ENCODE measurements at places on chromosomes 7 and 10.
A peak's percentile ranks its signal among the peaks of the same experiment; 100 is the strongest.

DNA sequence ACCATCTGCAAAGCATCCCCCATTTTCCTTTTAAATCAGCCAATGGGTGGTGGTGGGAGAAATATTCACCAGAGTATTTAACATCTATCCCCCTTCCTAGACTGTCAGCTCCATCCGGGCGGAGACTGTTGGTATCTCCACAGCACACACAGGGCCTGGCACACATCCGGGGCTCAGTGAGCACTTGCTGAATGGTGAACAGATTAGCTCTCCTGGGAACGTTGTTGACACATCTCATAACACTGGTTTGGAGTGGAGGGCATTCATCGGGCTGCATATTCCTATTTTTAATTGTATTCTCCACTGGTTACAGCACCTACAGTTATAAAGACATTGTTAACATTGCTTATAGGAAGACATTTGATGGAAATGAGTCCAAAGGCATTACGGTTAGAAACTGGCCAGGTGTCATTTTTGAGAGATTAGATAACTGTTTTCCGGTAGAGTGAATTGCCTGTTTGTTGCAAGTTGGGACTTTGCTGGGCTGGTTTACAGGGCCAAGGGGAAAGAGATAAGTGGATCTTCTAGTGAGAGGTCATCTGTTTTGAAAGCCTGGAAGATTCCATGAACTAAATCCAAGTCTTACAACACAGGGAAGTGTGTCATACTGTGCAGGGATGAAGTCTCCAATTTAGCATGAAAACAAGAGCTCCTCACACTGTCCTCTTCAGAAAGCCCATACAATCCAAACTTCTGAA, 101.8 kb downstream of the EGFR start:
- DNase-seq, result no peak

DNA sequence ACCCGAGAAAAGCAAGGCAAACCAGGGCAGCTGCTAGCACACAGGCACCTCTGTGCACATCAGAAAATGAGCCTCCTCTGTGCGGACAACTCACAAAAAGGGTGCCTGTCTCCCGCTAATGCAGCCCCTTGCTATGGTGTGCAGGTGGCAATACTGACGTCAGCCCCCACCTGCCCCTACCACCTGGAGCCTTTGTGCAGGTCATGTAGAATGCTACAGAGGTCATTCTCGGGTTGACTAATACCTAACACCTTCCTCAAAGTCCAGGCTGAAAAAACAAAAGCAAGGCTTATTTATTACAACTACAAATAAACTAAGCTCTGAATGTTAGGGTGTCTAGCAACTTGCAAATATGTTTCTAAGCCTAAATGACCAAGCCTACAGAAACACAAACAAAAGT, 13.9 kb downstream of the PIP4K2A start:
- no peak for DNase-seq

DNA sequence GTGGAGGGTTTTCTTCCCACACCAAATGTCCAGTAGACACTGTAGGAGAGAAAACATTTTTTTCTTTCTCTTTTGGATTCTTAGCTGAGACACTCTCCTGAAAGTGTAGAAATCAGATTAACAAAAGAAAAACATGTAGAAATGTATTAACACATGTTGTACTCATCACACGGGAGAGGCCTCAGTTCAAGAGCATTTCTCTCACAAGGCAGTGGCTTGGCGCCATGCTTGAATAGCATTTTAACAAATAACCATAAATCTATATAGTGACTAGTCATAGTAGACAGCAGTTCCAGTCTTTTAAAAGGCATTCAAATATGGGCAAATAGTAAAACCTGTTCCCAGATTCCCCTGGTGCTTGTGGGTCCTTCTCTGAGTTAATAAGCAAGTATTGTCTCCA, 38.3 kb upstream of the GHITM start:
- no peak for DNase-seq

DNA sequence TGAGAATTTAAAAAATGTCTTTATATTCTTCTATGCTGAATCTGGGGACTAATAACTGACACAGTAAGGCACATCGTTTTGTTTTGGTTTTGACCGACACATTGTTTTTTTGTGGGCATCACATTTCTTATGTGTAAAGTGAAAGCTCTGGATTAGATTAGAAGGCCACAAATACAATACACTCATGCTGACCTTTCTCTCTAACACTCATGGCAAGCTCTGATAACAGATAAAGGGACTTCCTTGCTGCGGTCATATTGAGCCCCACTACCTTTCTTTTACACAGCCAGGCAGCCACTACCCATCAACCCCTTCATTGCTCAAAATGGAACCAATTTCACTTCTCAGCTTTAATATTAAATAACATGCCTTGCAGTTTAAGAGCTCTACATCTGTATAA, 26.0 kb downstream of the PPP1R3A start:
- DNase-seq, result no peak

DNA sequence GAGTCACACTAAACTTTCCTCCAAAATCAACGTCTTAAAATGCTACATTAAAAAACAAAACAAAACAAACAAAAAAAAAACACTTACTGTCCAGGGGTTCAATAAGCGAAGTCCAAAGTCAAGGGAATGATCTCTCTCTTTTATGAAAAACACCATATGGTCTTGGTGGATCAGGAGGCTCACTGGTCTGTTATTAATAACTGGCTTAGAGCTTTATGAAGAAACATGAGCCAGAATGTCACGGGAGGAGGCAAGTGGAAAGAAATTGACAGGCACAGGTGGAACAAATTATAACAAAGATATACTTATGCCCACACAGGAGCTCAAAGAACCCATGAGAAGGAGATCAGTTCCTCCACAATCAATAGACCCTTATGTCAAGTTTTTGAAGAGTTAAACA, at the start of gene MRLN:
Gene MRLN (minus strand): TSS at position 189 of the 400 bp plus-strand sequence.
- DNase-seq, result no peak

- no peak for DNase-seq
Observed at GRCh38 chr10:132408367-132408781, 11.4 kb downstream of the PWWP2B start.

- DNase-seq, result peak; percentile 53
Observed at GRCh38 chr10:32972929-32973328, 14.9 kb upstream of the ITGB1 start.

DNA sequence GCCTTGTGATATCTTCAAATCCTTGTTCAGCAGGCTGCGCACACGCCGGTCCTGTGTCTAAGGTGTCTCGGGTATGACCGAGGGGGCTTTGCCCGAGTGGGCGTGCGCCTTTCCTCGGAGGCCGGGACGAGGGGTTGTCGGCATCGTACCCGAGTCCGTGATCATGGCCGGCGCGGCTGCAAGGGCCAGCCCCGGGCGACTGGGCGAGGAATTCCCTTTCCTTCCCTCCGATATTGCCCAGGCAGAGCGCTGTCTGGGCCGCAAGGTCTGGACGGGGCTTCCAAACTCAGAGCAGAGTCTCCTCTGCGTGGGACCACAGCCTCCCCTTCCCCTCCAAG, 59.7 kb downstream of the ZNF467 start:
- no peak for DNase-seq

DNA sequence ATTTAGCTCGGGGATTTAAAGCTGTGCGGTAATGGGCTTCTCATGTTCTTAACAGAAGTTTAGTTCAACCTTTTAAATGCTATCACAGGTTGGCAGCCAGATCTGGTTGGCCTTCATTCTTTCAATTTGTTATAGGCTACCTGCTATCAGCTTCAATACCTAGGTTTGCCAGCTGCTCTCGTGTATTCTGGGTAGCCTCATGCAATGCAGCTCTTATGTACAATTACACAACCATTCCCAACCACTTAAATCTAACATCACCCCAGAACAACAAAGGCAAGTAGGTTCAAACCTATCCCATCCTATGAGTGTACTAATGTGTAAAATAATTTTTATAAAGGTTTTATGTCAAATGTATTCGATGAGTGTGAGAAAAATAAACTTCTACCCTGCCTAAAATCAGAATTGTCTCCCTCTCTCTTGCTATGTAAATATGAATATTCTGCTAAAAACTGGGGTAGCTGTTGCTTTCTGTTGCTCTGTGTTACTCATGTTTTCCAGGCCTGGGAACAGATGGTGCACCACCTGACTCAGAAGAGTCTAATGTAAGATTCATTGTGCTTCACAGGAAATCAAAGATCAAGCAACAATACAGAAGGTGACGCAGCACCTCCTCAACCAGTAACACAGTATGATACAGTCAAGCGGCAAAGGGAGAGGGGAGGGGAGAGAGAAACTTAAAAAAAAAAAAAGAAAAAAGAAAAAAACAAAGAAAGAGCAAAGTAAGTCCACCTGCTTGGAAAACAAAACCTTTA, 188.6 kb downstream of the ETV1 start:
- peak; percentile 98 for DNase-seq

GRCh38 chr10:93334901-93335327, 147.2 kb downstream of the MYOF start:
- peak; percentile 83 for DNase-seq

GRCh38 chr10:85719408-85719807, 647.2 kb downstream of the GRID1 start:
- DNase-seq, result no peak

GRCh38 chr10:95289003-95289920, 1.5 kb downstream of the PDLIM1 start:
- DNase-seq, result peak; percentile 56

DNA sequence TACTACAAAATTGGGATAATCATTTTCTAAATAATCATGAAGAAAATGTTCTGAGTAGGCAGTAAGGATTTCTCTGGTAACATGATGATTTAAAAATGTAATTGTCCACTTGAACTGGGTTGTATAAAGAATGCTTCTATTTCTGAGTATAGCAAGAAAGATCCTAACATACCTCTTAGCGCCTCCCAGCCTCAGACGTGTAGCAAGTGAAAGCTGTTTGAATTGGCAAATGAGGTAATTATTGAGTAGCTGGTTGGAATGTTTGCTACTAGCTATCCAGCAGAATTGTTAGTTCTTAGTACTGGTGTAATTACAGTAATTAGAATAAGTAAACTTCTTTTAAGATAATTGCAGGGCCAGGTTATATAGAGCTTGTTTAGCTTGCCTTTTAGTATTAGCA, 47.9 kb downstream of the SEPTIN7 start:
- no peak for DNase-seq
